KG1 (cell line): ENCODE measurements at places on chromosomes 3 and 15.

- DNase-seq, result no peak
These were observed 35.8 kb downstream of the ST8SIA2 start for GRCh38 chr15:92429378-92430068.

DNA sequence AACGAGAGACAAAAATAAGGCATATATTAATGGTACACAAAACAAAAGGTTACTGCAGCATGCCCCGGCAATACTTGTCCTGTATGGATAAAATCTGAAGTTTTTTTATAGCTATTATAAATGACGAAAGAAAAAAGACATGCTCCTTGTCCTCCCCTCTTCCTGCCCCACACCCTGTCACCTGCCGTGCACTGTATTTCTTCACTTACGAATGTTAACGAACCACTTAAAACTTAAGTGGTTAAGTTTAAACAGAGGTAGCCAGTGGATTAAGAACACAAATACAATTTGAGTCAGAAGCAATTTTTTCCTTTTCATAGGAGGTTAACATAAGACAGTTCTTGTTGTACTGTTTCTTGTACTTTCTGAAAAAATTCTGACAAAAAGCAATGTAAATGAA is 799.1 kb upstream of the NECTIN3 start:
- no peak for DNase-seq

- DNase-seq, result no peak
These were observed at the start of gene AMOTL2 for GRCh38 chr3:134374105-134374790. TSS of gene AMOTL2 (minus strand) at chr3:134374447. CDS start at chr3:134371433, 3,014 bp downstream.

DNA sequence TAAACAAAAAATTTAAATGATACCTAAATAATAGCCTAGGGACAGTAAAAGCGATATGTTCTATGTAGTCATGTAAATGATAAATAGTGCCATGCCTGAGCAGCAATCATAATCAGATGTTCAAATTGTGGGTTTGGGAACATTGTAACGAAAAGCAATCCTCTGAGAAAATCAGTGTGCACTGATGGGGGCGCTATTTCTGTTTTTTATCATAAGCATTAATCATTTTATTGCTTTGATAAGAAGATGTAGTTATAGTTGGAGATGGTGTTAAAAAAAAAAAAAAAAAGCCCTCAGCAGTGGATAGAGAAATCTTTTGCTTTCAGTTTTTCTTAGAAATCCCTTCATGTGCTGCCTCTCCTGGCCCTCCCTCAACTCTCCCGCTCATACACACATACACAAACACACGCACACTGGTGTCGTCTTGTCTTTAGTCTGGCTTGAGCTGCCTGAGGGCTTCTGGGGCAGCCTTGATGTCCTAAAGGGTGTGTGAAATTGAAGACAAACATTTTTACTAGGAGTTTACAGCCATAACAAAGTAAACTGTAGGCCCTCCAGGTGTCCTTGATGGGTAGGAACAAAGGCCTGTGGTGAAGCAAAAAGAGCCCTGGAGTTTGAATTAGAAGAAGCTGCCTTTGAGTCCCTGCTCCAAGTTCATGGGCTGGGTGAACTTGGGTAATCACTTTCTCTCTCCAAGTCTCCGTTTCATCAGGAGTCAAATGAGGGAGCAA is 428.1 kb downstream of the SOX2 start:
- DNase-seq, result no peak

GRCh38 chr3:84836961-84837360 is 121.8 kb upstream of the CADM2 start:
- DNase-seq, result no peak
